ENCODE measurements at places on chromosomes 5 and 9.
A peak's percentile ranks its signal among the peaks of the same experiment; 100 is the strongest.

GRCh38 chr5:18745988-18746615 is 1111.8 kb downstream of the TAF11L14 start:
- DNase-seq = no peak

- DNase-seq = peak; percentile 69
Measured at GRCh38 chr5:179605026-179605833, 18.2 kb downstream of the HNRNPH1 start.

DNA sequence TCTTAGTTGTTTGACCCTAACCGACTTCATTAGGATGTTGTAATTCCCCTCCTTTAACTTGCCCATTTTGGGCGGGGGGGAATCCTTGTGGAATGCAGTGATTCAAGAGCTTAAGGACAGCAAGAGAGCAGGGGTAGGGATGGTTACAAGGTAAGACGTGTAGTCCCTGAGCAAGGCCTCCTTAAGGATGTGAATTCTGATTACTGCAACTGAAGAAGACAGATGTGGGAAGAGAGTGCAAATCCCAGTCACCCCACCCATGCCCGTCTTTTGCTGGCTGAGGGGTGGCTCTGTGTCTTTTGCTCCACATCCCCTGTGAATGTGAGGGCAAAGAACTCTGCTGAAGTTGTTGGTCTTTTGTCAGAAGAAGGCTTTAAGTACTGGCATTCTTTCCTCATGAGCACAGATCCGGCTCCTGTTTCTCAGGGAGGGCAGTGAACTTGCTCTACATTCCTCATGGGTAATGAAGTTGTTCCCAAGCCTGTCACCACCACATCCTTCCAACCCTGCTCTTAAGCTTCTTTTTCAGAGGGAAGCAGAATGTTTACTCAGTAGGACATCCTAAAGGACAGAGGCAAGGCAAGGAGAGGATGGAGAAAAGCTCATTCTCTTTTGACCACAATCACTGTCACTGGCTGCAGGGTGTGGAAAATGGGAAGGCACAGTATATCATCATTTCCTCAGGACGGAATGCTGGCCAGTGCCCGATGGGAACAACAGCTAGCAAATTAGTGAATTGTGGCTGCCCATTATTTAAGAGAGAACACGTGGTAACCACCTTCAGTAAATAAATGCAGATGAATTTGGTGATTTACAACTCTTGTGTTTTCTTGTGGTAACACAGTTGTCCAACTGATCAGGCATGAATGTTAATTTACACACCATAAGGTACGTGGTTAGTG is 61.5 kb downstream of the RAI14 start:
- peak; percentile 39 for DNase-seq

DNA sequence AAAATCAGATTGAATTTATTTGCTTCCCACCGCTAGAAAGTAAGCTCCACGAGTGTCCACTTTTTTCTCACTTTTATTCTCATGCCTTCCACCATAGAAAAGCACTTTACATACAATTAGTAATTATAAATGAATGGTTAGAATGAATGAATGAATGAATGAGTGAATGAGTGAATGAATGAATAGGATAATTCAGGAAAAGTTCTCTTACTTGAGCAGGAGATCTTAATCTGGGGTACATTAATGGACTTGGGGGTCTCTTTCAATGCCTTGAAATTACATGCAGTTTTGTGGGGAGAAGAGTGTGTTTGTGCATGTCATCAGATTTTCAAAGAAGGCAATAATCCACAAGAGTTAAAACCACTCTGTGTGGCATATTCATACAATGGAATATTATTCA is 229.9 kb upstream of the NR4A3 start:
- no peak for DNase-seq

- peak; percentile 38 for DNase-seq
Measured at GRCh38 chr9:89448381-89448780, 49.5 kb downstream of the SEMA4D start.

- peak; percentile 82 for DNase-seq
Measured at GRCh38 chr5:137619191-137619870, 116.6 kb downstream of the KLHL3 start.

DNA sequence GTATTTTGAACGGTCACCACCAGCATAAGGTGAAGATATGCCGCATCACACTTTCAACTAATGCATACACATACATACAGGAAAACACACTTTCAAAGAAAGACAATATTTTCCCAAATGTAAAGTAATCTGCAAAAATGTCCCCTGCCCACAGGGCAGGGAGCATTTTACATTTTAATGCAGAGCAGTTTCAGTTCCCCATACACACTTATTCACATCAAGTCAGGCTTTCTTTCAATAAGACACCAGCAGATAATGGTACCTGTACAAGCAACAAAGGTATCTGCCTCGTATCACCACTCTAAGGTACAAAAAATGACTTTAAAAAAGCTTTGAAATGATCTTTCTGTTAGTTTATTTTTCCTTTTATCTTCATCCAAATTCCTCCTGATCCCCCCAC is 247.1 kb upstream of the CCNG1 start:
- no peak for DNase-seq

DNA sequence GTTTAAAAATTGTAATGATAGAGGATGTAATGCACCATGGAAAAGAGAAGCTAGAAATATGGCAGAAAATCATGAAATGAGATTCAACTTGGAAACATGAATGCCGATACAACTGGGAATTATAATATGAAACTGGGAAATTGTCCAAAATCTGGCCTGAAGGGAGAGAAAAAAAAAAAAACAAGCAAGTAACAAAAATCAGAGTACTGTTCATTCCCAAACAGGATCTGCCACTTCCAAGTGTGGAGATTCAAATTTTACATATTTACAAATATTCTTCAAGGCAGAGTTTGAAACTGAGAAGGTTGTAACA is 56.6 kb upstream of the MOCS2 start:
- DNase-seq = peak; percentile 87

- no peak for DNase-seq
Measured at GRCh38 chr5:143860211-143860610, 48.2 kb downstream of the HMHB1 start.

DNA sequence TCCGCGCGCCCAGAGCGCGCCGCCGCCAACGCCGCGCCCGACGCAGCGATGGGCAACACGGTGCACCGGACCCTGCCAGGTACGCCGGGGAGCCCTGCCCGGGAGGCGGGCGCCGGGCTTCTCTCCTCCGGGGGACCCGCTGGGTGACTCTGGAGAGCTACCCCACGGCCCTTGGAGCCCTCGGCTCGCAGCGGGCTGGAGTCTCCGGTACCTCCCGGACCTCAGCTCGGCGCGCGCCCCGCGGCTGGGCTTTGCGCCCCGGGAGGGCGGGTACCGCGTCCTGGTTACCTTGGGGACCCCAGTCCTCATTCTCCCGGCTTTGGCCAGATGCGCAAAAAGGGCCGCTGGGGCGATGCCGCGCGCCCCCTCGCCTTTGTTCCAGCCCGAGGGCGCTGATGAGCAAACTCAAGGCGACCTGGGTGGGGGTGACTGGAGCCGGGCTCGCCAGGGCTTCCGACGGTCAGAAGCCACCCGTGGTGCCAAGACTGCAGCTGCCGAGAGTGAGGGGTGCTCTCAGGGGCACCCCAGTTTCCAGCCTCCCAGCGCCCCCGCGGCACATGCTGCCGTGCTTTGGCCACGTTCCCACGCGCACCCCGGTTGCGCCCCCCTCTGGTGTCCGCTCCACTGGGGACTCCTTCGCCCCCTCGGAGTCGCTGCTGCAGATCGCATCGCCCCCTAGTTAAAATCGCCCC is 442 bp downstream of the NEURL1B start:
- DNase-seq = no peak

DNA sequence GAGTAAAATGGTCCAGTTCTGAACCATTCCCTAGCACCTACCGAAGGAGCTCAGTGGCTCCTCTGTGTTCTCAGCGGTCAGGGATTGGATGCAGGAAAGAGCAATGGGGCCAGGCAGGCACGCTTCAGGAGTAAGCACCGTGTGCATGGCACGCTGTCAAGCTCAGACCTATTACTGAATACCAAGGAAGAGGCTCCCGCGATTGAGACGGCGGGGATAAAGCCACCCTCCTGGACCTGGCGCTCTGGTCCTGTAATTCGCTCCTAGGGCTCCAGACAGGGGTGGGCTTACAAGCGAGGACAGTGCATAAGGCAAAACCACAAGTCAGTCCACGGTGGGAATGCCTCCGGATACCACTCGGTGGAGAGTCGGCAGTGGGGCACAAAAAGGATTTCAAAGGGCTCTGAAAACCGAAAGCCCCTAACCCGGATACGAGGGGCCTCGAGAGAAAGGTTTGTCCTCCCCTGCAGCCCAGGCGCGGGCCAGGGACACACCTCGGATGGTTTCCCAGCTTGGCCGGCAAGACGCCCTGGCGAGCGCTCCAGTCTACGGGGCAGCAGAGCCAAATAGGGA is 988 bp downstream of the OXCT1 start:
- DNase-seq = no peak

DNA sequence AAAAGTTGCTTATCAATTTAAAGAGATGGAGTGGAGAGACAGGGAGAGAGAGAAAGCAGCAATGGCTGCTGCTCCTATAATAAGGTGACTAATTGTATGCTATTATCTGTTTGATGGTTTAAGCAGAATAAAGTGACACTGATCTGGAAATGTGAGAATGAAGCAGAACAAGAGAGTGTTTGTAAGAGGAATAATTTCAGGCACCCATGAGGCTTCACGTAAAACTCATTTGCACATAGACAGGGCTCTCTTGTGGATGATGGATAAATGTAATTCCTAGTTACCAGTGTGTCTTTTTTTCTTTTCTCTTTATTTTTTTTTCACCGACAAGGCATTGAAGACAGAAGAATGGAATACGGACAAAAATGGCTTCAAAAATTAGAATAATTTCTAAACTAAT is 228.8 kb upstream of the TYRP1 start:
- DNase-seq = no peak

DNA sequence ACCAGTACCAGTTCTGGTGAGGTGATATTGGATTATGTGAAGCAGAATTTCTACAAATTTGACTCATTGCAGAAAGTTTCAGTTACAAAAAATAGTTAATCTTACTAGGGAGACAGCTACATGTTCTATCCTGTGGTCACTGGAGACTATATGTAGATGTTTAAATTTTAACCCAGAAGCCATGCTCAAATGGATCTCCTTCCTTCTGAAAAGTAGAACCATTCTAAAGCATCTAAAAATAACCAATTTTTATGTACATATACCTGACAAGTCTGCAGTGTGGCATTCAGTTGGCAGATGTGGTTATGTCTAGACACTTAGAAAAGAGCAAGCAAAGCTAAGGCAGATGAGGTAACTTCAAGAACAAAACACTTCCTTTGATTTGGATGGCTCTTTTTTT is 65.5 kb upstream of the POU4F3 start:
- no peak for DNase-seq

GRCh38 chr5:44387921-44388320 is 1.3 kb downstream of the FGF10 start:
- DNase-seq = peak; percentile 70

- DNase-seq = no peak
Measured at GRCh38 chr9:31174681-31175080, 1209.8 kb upstream of the ACO1 start.

GRCh38 chr9:92607773-92608172 is 62.2 kb downstream of the IPPK start:
- peak; percentile 86 for DNase-seq

- no peak for DNase-seq
Measured at GRCh38 chr5:56725711-56726411, 89.5 kb upstream of the MAP3K1 start.

DNA sequence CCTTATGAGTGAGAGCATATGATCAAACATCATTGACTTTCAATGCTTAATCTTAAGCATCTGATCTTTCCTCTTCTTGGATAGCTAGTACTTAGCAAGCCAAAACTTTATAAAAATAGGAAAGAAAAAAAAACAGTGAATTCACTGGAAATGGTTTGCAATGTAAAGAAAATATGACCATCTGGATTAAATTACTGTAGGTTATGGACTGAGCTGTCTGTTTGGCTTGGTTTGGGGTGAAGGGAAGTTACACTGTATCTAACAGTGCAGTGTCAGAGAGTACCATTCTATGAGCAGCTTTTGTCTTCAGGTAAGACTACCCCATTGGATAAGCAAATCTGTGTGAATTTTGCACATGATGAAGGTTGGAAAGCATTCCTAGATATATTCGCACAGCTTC is 151.4 kb downstream of the TLE1 start:
- DNase-seq = no peak

DNA sequence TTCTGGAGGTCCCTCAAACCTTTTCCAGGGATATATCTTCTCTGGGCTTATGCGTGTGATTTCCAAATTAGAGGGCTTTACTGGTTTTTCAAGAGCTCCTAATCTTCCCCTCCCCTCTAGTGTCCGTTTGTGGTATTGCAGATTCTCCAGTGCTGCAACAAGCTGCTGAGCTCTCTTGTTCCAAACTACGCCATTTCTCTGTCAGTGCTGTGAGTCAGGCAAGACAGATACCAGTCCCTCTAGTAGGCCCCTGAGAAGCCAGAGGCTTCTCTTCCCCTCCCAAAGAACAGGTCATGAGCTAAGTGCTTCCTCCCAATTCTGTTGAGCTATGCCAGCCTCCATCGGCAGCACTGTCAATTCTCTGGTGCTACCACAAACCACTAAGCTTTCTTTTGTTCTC is 149.5 kb downstream of the FANCC start:
- peak; percentile 64 for DNase-seq

GRCh38 chr5:1660511-1660910 is 136.8 kb upstream of the LPCAT1 start:
- no peak for DNase-seq

- DNase-seq = no peak
Measured at GRCh38 chr9:76943054-76943453, 37.1 kb upstream of the PRUNE2 start.

DNA sequence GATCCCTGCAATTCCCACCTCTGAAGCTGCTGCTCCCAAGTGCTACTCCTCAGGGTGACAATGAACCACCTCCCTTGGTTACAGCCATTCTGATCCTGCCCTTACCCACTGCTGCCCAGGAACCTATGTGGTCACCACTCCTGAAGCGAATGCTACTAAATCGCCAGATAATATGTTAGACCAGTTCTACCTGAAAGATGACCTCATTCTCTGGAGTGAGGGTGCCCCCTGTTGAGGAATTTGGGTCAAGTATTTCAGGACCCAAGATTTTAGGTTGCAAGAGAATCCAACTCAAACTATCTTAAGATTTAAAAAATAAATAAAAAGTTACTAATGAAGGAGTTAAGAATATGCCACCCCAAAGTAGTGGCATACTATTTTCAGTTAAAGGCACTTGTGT is 5.8 kb upstream of the SNAPC3 start:
- DNase-seq = peak; percentile 13

DNA sequence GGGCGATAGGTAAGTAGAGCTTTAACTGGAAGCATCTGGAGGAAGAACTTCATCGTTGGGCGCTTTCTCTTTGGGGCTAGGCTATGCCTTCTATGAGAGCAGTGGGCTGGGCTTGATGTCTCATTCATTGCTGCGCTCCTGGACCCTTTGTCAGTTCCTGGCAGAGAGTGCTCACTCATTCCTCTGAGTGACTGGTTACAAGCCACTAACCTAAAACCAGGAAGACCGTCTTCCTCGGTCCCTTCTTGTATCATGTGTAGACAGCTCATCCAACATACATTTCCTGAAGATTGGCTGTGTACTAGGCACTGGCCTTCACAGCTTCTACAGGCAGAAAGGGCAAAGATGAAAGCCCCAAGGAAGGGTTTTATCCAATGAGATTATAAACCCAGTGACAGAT is 6.4 kb downstream of the SWI5 start:
- no peak for DNase-seq

All from tongue (tissue), 3 donors.